ENCODE measurements at places on chromosomes 5 and 9.

GRCh38 chr9:98396236-98396635, 140.8 kb upstream of the TBC1D2 start:
- DNase-seq, result no peak

DNA sequence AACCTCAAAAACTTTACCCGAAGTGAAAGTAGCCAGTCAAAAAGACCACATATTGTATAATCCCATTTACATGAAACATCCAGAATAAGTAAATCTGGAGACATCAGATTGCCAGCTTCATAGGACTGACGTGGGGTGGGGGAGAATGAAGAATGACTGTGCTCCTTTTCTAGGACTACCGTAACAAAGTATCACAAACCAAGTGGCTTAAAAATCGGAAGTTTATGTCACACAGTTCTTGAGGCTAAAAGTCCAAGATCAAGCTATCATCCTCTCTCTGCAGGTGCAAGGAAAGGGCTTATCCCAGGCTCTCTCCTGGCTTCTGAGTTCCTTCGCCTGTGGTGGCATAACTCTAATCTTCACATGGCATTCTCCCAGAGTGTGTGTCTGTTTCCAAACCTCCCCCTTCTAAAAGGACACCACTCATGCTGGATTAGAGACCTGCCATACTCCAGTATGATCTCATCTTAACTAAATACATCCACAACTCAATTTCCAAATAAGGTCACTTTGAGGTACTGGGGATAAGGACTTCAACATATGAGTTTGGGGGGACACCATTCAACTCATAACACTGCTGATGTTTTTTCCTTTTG, 25.5 kb downstream of the ADAM19 start:
- DNase-seq, result peak; percentile 76

DNA sequence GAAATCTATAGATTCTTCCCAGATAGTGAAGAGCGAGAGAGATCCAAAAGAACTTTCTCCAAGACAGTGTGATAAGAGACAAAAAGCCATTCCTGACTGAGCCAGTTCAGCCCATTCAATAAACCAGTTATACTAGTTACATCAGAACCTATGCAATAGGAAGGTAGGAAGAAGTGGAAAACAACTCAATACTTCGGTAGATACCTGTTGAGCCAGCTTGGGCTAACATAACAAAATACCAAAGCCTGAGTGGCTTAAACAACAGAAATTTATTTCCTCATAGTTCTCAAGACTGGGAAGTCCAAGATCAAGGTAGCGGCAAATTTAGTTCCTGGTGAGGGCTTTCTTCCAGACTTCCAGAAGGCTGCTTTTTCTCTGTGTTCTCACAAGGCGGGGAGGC, 214.5 kb upstream of the GRAMD2B start:
- no peak for DNase-seq

- DNase-seq, result no peak
Measured at GRCh38 chr9:15115702-15116101, 191.3 kb downstream of the TTC39B start.

DNA sequence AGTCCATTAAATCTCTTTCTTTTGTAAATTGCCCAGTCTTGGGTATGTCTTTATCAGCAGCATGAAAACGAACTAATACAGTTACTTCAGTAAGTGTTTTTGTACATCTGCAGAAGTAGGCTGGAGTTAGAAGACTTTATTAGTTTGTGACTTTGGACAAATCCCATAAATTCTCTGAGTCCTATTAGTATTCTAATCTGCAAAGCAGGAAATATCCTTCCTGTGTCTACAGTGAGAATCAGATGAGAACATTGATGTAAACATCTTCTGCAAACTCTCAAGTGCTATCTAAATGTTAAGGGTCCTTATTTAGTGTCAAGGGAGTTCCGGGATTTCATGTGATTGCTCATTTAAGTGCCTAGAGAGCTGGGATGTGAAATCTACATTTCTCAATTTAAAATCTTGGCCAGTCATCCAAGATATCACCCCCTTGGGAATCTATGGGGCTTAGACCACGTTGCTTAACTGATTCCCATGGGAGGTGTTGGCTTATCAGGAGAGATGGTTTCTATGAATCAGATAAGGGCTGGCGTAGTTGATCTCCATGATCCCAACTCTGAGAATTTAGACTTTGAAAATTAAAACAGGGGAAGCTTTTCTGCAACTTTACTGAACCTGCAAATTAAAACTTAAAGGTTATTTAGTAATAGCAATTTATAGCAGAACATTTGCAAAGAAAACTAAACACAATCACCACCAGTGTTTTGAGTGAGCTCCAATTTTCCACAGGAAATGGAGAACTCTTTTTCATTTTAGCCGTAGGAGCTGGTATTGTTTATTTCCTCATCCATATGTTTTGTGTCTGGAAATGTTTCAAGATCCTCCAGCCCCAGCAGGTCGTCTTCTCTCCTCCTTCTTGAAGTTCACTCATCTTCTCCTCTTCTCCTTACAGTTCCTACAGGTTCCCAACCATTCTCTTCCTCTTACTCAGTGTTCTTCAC, 241.6 kb upstream of the CD180 start:
- no peak for DNase-seq

GRCh38 chr5:4124221-4124970, 528.8 kb downstream of the IRX1 start:
- no peak for DNase-seq

DNA sequence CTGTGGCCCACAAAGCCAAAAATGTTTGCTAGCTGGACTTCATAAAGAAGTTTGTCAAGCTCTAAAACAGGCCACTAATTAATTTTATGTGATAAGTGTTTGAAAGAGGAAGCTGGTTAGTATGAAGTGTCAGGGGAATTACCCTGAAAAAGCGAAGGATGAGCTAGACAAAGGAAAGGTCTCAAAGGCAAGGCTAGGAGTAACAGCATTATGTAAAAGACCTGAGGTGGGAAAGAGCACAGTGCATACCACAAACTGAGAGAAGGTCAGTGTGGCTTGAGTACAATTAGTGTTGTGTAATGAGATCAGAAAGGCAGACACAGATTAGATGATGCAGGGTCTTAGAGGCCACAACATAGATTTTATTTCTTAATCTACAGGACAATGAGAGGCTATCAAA, 29.6 kb downstream of the RC3H2 start:
- no peak for DNase-seq

- peak; percentile 77 for DNase-seq
Measured at GRCh38 chr5:177086654-177087397, at the start of gene FGFR4. FGFR4 (plus strand) TSS chr5:177086915; CDS start chr5:177089603, 2,688 bp downstream.

DNA sequence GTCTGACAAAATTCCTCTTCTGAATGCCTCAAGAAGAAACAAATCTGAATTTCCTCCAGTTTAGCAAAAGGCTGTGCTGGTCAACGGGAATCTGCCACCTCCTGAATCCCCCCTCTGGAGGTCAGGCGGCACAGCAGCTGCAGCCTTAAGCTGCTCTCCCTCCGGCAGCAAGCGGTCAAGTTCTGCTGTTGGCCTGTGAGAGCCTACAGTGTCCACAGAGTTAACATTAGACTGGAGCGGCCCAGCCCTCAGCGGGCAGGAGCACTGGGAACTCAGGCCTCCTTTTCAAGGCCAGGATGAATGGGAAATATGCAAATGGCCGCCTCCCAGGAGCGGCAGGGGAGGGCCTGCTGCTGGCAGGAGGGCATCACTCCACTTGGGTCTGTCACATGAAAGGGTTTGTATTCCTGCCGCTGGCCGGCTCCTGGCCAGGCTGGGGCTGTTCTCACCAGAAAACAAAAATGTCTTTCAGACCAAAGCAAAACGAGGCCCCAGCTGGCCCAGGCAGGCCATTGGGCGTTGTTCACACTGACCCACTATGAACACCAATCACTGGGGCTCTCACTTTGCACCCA, 8.2 kb downstream of the ACSL6 start:
- DNase-seq, result no peak

DNA sequence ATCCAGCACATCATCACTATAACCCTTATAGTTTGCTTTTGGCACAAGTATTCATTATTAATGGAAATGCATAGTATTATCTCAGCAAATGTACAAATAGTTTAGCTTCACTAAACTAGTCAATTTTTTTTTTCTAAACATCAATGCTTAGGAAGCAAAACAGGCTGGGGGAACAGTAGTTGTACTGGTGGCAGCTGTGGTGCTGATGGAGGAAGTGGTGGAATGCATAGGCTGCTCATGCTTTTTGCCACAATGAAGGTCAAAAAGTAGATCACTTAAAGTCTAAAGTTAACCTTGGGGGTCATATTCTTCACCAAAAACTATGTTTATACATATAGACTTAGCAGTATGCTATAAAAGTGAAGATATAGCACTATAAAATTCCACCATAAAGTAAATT, 36.3 kb upstream of the CDKN2B start:
- DNase-seq, result no peak

- no peak for DNase-seq
Measured at GRCh38 chr5:98121036-98121936, 652.2 kb upstream of the RGMB start.

- DNase-seq, result peak; percentile 74
Measured at GRCh38 chr5:96344678-96345577, 88.1 kb downstream of the PCSK1 start.

- DNase-seq, result no peak
Measured at GRCh38 chr5:112514111-112514510, 95.0 kb upstream of the EPB41L4A start.

DNA sequence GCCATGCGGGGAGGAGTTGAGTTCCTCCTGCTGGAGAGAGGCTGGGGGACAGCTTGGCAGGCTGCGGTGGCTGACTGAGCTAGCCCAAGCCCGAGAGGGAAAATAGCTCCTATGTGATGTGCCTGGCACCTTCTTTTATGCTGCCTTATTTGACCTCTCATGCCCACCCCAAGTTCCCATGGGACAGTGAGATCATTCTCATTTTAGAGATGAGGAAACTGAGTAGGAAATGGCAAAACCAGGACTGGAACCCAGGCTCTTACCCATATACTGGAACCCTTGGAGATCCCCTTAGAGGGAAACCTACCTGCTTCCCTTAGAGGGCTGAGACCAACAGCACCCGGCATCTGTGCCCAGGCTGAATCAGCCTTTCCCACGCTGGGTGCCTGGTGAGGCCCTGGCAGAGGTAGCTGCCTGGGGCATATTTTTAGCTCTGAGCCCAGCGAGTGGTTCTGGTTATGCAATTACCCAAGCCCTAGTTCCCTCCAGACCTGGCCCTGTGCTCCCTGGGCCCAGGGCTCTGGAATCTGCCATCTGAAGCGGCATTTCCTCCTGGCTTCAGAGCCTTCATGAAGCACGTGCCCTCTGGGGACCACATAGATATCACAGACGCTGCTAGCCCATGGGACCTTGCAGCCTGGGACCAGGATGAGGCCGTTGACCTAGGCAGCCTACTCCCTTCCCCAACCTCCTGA, 23.6 kb downstream of the COL27A1 start:
- DNase-seq, result no peak

GRCh38 chr9:6925836-6926235, 168.1 kb downstream of the KDM4C start:
- no peak for DNase-seq

DNA sequence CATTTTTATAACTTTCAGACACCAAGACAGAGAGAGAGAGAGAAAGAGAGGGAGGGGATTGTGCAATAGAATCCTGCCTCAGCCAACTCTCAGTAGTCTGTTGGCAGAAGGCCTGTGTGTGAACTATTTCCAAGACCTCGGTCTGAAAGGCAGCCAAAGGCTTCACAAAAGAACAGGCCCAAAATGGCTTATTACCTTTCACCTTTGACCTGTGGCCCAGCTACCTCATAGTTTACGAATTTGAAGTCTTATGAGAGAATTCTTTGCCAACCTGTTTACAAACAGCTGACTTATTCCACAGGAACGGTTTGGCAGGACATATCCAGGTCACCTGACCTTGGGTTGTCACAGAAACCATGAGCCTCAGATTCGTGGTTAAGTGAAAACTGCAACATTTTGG, 48.6 kb downstream of the NR2F1-AS1 start:
- peak; percentile 87 for DNase-seq

DNA sequence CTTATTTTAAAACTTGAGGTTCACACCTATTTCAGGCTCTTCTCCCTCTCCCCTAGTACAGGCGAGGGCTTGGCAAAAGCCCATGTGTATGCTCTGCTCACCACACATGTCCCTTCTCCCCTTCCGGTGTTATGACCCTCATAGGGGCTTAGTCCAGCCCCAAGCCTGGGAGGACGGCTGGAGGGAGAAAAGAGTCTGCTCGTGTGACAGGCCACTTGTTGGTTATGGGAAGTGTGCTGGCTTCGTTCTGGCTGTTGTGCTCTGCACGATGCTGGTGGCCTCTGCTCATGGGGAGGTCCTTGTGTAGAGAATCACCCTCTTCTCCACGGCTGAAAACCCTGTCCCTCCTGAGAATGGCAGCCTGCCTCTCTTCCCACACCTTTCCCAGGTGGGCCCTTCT, 11.1 kb downstream of the PTTG1 start:
- no peak for DNase-seq

GRCh38 chr5:168940712-168941111, 360.2 kb downstream of the SLIT3 start:
- DNase-seq, result no peak

GRCh38 chr9:133773889-133774655, 35.9 kb upstream of the SARDH start:
- DNase-seq, result no peak

DNA sequence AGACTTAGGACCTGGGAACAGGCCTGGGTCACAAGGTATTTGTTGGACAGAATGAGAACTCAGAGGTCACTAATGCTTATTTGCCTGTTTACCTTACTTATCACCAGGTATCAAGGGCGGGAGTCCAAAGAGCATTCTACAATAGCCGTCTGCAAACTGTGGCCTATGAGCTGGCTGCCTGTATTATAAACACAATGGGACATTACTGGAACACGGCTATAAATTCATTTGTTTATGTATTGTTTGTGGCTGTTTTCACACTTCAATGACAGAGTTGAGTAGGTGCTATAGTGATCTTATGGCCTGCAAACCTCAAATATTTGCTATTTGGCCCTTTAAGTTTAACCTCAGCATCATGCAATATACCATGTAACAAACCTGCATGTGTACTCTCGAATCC, 76.6 kb upstream of the ASTN2 start:
- no peak for DNase-seq

- DNase-seq, result peak; percentile 67
Measured at GRCh38 chr5:108983461-108984092, 235.9 kb downstream of the FER start.

- no peak for DNase-seq
Measured at GRCh38 chr5:125006011-125006685, 259.7 kb upstream of the ZNF608 start.

GRCh38 chr5:69184621-69185020, 4.8 kb upstream of the CENPH start:
- no peak for DNase-seq

GRCh38 chr5:80479713-80480112, 8.2 kb upstream of the FAM151B start:
- DNase-seq, result no peak

- no peak for DNase-seq
Measured at GRCh38 chr5:78816143-78816765, 167.7 kb upstream of the LHFPL2 start.

DNA sequence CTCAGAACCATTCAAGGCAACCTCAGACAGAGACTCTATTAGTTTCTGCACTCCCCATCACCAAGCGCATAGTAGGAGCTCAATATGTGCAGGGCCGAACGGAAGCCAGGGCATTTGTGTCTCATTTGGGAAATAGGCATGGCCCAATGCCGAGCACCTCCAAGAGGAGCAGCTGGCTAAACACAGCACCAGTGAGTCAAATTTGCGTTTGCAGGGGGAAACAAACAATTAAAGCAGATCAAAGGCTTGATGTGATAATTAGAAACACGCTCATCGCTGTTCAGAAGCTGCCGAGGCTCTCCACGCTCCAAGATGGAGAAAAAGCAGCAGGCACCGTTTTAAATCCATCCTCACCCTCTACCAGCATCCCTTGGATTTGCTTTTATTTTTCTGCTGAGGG, 225.3 kb downstream of the AGTPBP1 start:
- no peak for DNase-seq

GRCh38 chr9:32940740-32941139, 60.7 kb downstream of the APTX start:
- peak; percentile 44 for DNase-seq
